Stimulated activated CD4-positive, alpha-beta T cell treated with anti-CD3 and anti-CD28 coated beads, Interleukin-4, amount 100 ng/mL, for 24 hours (primary cell): ENCODE measurements at places on chromosomes 3 and 15.

- no peak for DNase-seq
These were observed 93.3 kb downstream of the ADAMTSL3 start for GRCh38 chr15:83747050-83747717.

GRCh38 chr15:48309740-48310139, 21.5 kb upstream of the DUT start:
- no peak for DNase-seq

GRCh38 chr3:4520033-4520816, 27.1 kb downstream of the ITPR1 start:
- no peak for DNase-seq

- no peak for DNase-seq
These were observed 542 bp upstream of the MEIS2 start for GRCh38 chr15:37100966-37101215.

DNA sequence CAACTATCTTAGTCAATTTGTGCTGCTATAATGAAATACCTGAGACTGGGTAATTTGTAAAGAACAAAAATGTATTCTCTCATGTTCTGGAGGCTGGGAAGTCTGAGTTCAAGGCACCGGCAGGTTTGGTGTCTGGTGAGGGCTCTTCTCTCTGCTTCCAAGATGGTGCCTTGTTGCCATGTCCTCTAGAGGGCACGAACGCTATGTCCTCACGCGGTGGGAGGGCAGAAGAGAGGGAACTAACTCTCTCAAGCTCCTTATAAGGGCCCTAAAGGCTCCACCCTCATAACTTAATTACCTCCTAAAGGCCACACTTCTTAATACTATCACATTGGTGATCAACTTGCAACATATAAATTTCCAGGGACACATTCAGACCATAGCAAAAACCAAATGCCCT, 108.4 kb downstream of the ADAMTSL3 start:
- no peak for DNase-seq

- no peak for DNase-seq
These were observed 58.9 kb downstream of the ZNF148 start for GRCh38 chr3:125316246-125316645.

DNA sequence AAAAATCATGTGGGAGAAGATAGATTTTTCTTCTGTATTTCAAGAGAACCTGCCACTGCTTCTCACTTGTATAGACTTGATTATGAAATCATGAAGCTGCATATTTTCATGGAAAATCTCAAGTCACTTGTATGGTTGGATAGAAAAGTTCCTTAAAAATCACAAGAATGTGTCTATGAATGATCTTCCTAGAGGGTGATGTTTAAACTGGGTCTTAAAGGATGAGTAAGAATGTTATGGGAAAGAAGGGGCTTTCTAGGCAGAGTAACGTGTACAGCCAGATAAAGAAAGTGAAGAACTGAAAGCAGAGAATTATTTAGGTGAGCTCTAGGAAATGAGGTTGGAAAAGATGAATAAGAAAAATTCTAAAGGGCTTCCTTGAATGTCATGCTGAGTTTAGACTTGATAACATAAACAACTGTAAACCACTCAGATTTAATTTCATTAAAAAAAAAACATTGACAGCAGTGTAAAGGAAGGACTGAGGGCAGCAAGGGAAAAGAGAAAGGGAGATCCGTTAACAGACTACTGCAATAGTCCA, 5.0 kb downstream of the CD47 start:
- no peak for DNase-seq

DNA sequence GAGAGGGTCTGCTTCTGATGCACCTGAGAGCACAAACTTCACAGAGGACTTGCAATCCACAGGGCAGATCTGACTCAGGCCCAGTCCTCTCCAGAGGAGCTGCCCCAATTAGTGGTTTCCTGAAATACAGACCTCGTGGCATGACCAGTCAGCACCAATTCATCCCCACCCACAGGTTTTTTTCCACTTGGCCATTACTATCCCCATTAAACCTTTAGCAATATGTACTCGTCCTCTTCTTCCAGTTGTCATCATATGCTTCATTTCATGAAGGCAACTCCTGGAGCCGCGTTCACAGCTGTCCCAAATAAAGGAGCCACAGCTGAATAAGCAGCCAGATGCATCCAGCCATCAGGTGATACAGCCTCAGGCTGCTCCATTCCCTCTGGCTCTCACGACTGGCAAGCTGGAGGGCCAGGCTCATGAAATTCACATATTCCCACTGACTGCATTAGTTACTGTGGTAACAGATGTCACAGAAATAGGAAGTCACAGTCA, 163.1 kb downstream of the FMN1 start:
- DNase-seq, result no peak

DNA sequence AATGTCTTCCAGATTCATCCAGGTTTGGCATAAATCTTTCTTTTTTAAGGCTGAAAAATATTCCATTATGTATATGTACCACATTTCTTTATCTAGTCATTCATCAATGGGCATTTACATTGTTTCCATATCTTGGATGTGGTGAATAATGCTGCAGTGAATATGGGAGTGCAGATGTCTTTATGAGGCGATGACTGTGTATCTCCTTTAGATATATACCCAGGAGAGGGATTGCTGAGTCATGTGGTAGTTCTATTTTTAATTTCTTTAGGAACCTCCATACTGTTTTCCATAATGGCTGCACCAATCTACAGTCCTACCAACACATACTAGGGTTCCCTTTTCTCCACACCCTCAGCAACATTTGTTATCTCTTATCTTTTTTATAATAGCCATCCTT, 96.3 kb downstream of the LRRC28 start:
- no peak for DNase-seq

- no peak for DNase-seq
These were observed 536.3 kb upstream of the NAALADL2 start for GRCh38 chr3:174322789-174323188.

DNA sequence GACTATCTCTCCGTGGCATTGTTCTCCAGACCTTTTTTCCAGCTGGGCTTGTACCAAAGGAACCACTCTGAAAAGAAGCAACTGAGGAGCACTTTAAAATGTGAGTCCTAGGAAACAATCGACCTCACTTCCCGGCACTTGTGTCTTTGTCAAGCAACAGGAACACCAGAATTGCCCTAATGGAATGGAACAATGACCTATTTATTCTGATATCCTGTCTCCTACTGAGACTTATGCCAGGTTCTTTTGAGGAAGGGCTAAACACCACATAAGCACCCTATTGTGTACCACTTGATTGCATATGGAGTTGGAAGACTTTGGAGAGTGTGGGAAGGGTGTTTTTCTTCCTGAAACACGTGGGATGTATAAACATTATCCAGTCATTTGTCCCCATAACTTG, 56.8 kb upstream of the TGFBR2 start:
- DNase-seq, result no peak

DNA sequence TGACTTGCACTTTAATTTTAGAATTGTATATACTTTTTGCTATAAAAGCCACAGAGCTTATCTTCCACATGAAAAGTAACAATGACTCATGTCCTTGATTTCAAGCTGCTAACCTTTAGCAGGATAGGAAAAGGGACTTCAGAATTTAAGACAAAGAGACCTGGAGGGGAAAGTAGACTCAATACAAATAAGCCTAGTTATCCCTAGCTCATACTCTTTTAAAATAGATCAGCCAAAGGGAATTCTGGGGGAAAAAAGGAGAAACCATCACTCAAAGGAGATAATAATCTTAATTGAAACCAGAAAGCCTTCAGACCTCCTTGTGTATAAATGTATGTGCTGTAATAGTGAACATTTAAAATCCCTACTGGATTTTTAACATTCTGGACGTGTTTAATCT, 930.3 kb downstream of the NTRK3 start:
- no peak for DNase-seq
